EH (cell line): ENCODE measurements at places on chromosomes 3 and 15.

- no peak for DNase-seq
These were observed 168.6 kb downstream of the LSAMP start for GRCh38 chr3:116276675-116277074.

- DNase-seq = no peak
These were observed 1520.6 kb upstream of the CADM2 start for GRCh38 chr3:83438188-83438587.

GRCh38 chr15:68667800-68668625 is 89.2 kb downstream of the CORO2B start:
- DNase-seq = no peak

DNA sequence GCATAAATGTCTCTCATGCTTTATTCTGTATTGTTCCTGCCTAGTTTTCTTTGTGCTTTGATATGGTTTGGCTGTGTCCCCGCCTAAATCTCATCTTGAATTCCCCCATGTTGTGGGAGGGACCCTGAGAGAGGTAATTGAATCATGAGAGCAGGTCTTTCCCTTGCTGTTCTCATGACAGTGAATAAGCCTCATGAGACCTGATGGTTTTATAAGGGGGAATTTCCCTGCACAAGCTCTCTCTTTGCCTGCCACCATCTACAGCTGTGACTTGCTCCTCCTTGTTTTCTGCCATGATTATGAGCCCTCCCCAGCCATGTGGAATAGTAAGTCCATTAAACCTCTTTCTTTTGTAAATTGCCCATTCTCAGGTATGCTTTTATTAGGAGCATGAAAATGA is 1596.6 kb downstream of the SI start:
- DNase-seq = no peak

DNA sequence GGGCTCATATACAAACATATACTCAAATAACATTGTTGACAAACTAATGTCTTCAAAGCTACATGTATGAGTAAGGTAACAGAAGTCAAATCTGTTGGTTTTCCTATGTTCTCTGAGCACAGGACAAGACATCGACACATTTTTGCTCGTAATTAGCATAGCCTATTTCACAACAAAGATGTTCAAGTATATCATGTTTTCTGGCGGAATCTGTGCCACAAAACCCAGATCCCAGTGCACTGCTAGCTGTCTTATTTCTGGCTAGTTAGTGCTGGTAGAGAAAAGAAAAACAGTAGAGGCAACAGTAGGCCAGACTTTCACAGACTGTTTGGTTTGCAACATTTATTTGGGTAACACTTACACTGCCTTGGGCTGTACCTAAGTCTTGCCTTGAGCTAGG is 51.2 kb downstream of the RUBCN start:
- no peak for DNase-seq

DNA sequence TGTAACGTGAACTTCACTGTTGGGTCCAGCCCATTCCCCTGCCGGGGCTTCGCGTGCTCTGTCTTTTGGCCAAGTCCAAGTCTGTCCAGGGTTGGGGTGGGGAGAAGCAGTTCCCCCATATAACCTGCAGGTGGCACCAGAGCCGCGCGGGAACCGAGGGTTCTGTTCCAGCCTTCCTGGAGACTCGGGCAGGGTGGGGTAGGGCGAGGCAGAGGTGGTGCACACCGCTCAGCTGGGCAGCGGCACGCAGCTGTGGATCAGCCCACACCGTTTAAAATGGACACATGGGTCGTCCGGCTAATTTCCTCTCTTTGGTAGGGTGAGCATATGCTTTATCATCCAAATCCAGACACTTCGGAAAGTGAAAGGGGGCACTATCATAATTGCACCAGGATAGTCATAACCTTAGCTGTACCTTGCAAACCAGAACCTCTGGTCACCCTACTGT is 118.1 kb downstream of the TBC1D2B start:
- DNase-seq = peak; percentile 66

DNA sequence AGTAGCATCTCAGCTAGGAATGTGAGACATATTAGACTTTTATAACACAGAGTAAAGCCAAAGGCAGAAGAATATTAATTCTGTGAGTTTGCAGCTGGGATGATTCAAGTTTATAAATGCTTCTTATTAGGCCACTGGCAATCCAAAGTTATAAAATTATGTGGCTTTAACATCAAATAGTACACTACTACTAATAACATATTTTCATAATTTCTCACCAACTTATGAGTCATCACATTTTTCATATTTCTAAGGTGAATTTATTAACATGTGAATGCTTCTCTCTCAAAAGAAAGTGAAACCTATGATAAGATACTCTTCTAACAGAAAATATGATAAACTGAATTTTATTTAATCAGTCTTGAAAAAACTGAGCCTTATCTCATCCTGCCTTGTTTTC is 1348.2 kb upstream of the ALCAM start:
- no peak for DNase-seq

GRCh38 chr15:42138968-42139386 is 17.5 kb downstream of the PLA2G4F start:
- no peak for DNase-seq

GRCh38 chr3:42159147-42159546 is 68.0 kb downstream of the TRAK1 start:
- no peak for DNase-seq

DNA sequence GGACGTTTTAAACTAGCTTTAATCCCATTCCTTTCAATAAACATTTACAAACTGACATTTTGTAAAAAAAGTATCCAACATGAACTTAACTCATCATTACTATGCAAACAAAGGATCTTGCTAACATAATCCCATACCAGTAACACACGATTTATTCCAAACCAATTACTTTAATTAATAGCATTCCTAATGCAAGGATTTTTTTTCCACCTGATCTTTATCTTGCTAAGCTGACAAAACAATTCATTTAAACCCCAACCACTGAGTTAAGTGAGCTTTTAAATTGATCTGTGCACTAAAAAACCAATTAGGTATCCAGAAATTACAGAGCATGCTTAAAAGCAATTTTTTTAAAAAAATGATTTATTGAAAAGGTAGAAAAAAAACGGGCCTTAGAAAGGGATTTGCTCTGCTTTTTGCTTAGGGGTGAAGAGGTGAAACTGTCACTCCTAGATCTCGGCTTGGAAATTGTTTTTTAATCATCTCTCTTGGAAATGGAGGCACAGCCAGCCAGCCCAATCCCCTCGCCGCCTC is 1.2 kb downstream of the SH3BP5 start:
- no peak for DNase-seq

DNA sequence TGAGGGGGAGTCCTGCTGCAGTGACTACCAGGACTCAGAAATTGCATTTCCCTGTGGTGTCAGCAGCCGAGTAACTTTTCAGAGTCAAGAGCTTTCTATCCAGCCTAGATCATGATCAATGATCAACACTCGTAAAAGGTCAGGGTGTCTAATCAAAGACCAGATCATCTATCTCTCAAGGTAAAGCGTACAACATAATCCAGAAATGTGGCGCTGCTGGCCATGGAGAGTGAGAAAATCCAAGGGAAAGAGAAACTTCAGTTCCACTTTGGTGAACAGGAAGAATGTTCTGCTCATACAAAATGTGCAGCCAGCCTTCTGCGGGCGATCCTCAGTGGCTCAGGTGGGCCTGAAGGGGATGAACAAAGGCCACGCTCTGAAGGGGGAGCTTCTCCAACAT is 1005.8 kb upstream of the NR2F2 start:
- no peak for DNase-seq

DNA sequence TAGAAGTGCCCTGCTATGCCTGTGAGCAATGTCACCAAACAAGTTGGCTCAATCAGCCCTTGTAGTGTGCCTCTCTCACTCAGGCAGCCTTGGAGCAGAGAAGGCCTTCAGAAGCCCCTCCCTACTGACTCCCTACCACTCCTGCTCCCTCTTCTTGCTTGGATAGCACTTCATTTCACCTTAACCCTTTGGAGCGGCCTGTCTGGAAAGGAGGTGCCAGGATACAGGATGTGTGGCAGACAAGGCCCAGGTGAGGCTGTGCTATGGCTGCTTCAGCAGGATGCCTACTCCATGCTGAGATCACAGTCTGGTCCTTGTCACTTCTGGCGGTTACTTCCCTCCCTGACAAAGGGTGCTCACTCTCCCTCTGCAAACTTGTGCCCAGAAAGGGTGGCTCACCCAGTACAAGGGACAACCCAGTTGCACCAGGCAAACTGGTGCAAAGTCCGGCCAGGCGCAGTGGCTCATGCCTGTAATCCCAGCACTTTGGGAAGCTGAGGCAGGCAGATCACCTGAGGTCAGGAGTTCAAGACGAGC is 1.1 kb downstream of the MON1A start:
- no peak for DNase-seq

DNA sequence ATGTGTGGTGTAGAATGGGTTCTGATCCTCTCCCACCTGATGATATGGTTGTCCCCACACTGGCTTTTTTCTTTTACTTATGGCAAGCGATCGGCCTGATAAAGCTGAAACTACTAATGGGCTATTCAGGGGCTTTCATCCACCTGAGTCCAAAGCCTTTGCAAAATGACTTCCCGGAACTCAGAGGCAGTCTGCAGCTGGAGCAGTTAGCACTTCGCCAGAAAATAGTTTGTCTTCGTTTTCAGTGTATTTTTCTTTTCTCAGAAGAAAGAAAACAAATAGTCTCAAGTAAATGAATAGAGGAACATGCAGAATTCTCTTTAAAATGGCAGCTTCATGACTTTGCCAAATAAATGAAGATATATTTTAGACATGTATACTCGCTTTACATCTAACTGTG is 306.0 kb upstream of the ADAMTS9 start:
- DNase-seq = no peak

DNA sequence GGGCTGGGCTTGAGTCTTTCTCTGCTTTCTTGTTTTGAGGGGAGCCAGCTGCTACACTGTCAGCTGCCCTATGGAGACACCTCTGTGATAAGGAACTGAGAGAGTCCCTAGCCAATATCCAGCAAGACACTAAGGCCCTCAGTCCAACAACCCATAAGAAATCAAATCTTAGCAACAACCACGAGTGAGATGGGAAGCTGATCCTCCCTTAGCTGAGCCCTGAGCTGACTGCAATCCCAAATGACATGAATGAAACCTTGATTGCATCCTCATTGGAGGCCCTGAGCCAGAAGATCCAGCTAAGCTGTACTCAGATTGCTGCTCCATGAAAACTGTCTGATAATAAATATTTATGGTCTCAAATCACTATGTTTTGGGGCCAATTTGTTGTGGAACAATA is 302.1 kb upstream of the MME start:
- no peak for DNase-seq

DNA sequence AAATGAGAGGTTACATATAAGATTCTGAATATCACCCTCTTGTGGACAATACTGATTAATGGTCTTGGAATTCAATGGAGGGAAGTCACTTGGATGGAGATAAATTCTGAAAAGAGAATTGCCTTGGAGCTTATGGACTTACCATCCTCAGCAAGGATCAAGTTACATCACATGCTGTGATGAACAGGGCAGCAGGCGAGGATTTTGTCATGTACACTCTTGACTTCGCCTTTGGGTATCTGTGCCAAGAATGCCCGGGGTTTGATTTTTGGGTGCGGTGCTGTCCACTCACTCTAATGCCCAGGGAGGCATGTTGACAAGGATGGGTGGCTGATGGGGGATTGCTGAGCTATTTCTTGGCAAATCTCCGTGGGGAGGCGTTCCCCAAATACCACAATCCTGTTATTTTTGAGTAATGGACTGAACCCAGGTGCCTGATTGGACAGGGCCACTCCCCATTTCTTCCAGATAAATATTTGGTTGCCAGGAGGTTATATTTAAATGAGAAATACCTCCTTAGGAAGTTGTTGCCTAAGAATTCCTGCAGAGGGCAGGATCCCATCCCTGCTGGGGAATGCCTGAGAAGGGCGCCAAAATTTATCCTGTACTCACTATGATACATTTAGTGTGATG is 96.3 kb downstream of the TPRG1 start:
- DNase-seq = peak; percentile 26

DNA sequence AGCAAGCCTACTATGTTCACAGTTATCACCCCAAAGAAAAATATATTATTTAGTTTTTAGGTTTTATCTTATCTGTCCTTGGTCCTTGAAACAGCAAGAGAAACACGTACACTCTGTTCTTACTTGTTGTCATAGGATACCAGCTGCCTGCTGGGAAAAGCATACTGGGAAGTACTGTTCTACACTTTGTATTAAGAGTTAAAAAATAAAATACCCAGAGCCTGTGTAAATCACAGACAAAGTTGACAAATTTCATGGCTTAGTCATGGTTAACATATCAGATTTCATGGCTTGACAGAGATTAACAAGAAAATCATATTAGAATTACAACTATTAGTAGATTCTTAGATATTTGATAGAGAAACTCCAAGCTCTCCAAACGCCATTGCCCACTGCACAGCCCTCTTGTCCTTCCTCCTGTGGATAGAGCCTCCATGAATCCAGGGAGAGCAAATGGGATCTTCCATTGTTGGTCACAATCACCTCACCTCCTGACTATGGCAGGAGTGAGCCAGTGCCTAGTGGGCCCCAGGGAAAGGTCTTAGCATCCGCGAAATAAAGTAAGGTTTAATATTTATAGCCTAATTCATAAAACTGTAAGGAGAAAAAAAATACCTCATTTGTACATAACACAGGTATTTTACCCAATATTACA is 128.1 kb upstream of the WNT5A start:
- DNase-seq = no peak

- DNase-seq = peak; percentile 1
These were observed 111.8 kb upstream of the LYSMD4 start for GRCh38 chr15:99845009-99845408.

GRCh38 chr3:14959359-14959943 is 12.1 kb downstream of the NR2C2 start:
- DNase-seq = no peak

GRCh38 chr15:70514251-70514650 is 249.1 kb downstream of the UACA start:
- DNase-seq = no peak

GRCh38 chr15:100720406-100720967 is 118.1 kb downstream of the ASB7 start:
- no peak for DNase-seq

- peak; percentile 13 for DNase-seq
These were observed 15.3 kb downstream of the FAM3D start for GRCh38 chr3:58651276-58651675.

DNA sequence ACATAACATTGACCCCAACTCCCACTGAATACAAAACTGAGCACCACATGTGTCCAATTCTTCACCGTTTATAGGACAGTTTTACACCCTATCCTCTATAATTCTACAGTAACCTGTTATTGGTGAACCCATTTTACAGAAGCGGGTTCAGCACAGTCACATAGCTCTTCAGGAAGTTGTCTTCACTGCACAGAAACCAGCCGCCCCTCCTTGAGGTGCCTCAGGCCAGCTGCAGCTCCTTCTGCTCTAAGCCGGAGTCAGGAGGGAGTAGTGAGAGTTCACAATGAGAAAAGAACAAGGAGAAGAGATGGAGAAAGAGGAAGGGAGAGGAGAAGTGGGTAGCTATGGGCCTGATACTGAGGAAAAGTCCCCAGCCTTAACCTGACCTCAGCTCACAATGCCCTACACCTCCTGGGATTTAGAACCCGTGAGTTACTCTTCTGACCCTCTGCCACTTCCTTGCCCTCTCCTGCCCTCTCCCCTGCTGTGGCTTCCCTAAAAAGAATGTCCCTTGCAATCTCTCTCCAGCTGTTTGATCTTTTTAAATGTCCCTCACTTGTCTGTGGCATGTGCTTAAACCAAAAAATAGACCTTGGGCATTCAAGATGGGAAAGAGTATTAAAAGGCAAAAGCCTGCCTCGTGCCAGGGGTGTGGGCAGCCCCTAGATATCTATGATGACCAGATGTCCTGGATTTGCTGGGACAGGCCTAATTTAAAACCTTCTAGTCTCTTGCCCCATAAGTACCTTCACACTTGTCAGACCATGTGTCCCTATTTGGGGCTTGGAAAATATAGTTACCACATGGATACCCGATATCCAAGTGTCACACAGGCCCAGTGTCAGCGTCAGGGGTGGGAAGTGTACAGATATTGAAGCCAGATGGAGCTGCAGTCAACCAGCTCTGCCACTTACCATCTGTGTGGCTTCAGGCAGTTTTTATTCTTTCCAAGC is 71.3 kb upstream of the HES1 start:
- no peak for DNase-seq
